Posterior cingulate gyrus (tissue), 11 donors: ENCODE measurements at places on chromosomes 2 and 18.

GRCh38 chr2:128394007-128394730, 75.5 kb upstream of the HS6ST1 start:
- DNase-seq = no peak

GRCh38 chr2:241482126-241482955, 26.0 kb downstream of the STK25 start:
- DNase-seq = no peak

- no peak for DNase-seq
Observed at GRCh38 chr2:176138526-176138922, 9.0 kb downstream of the HOXD8 start.

- no peak for DNase-seq
Observed at GRCh38 chr2:8977758-8978157, 25.7 kb downstream of the MBOAT2 start.

GRCh38 chr2:197994751-197995150, 190.4 kb downstream of the PLCL1 start:
- no peak for DNase-seq
